ENCODE measurements at places on chromosomes 11 and 22. TPM values are rescaled to one million over a fixed set of nuclear protein-coding genes. Genes with fewer than 3 reads are reported as not detected.

NXPE1 gene
- not detected for total RNA-seq

APLNR gene
- total RNA-seq, result not detected

MUC5B gene
- 2.2 TPM for total RNA-seq

KRTAP5-9 gene
- 0.09 TPM for total RNA-seq

MCAM gene
- total RNA-seq, result 11.4 TPM

SVIP gene
- total RNA-seq, result 13.1 TPM
